ENCODE measurements at places on chromosomes 11 and 22. TPM values are rescaled to one million over a fixed set of nuclear protein-coding genes. Genes with fewer than 3 reads are reported as not detected.

Gene PKNOX2
- 12.3 TPM for total RNA-seq

Gene PDGFD
- 9.5 TPM for total RNA-seq

Gene C11orf21
- 0.10 TPM for total RNA-seq

Gene MOV10L1
- total RNA-seq, result 1.0 TPM

Gene CTSW
- total RNA-seq, result 0.82 TPM

Gene PKP3
- 39.2 TPM for total RNA-seq

Gene CASP5
- not detected for total RNA-seq

Gene SERHL2
- 1.6 TPM for total RNA-seq

Gene CHRNA10
- not detected for total RNA-seq

Gene CD151
- total RNA-seq, result 181 TPM

Gene PCSK7
- total RNA-seq, result 42.2 TPM

Gene OR56A1
- under 0.01 TPM for total RNA-seq

Gene GP1BB
- total RNA-seq, result 19.0 TPM

Gene VPS26B
- 35.3 TPM for total RNA-seq

Gene NR1H3
- total RNA-seq, result 13.6 TPM

Gene ZNF215
- 0.51 TPM for total RNA-seq

Gene DAGLA
- total RNA-seq, result 4.1 TPM

Gene BDNF
- 1.5 TPM for total RNA-seq

Gene GNAZ
- 4.4 TPM for total RNA-seq

Gene MEI1
- not detected for total RNA-seq

Gene DNAJB13
- not detected for total RNA-seq

Gene SHISAL1
- 11.2 TPM for total RNA-seq

Gene EHF
- total RNA-seq, result 105 TPM

Gene TNNT3
- 5,696 TPM for total RNA-seq

Gene TIMM10
- 16.8 TPM for total RNA-seq

Gene GPHA2
- not detected for total RNA-seq

Gene NPAS4
- total RNA-seq, result 1.4 TPM

Gene NOX4
- total RNA-seq, result 2.7 TPM

Gene RAG2
- 0.21 TPM for total RNA-seq

Gene PYGM
- total RNA-seq, result 584 TPM

Gene TMPRSS13
- 2.2 TPM for total RNA-seq

Gene TMEM132A
- total RNA-seq, result 29.7 TPM

Gene GLYATL1
- 1.4 TPM for total RNA-seq

Gene SMC1B
- total RNA-seq, result 0.10 TPM

Gene CECR2
- 10.4 TPM for total RNA-seq

Gene DRD4
- total RNA-seq, result not detected

Gene GRK3
- 8.5 TPM for total RNA-seq

Gene RFPL3
- not detected for total RNA-seq

Gene CYTH4
- 20.5 TPM for total RNA-seq

Gene TMEM121B
- 0.82 TPM for total RNA-seq

Gene HEPHL1
- total RNA-seq, result not detected

Gene SYCE3
- total RNA-seq, result not detected

Gene DMC1
- total RNA-seq, result 3.9 TPM

Gene HBE1
- total RNA-seq, result 3.3 TPM

Measured in tongue (tissue), 3 donors.